ENCODE measurements at places on chromosomes 16 and 17.

DNA sequence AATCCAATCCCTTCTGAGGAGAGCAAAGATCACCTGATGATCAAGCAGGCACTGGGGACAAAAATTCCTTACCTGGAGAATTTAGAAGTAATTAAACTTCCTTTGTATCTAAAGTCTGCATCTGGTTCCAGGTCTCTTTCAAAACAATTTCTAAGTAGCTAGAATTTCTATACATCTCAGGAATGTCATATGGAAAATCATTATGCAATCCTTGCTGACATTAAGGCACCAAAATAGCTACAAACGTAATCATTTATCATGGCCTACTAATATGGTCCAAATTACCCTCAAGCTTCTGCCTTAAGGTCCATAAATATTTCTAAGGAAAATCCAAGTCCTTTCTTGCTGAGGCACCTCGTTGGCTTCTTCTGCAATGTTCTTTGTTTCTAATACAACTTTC is 32.9 kb upstream of the YPEL2 start:
- no peak for DNase-seq

DNA sequence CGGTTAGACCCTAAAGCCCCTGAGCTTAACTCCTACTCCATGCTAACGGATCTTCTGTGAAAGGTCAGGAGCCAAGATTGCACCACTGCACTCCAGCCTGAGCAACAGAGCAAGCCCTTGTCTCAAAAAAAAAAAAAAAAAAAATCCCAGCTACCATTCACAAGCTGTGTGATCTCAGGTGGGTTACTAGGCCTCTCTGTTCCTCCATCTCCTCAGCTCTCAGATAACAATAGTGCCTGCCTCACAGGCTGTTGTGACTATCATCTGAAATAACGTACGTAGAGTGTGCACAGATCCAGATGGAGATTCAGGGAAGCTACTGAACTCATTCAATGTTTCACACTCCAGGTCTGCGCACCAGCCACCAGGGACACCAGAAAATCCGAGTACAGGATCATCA is 57.8 kb downstream of the C16orf95 start:
- no peak for DNase-seq

- no peak for DNase-seq
These were observed 84.5 kb downstream of the ABR start for GRCh38 chr17:1095090-1095852.

DNA sequence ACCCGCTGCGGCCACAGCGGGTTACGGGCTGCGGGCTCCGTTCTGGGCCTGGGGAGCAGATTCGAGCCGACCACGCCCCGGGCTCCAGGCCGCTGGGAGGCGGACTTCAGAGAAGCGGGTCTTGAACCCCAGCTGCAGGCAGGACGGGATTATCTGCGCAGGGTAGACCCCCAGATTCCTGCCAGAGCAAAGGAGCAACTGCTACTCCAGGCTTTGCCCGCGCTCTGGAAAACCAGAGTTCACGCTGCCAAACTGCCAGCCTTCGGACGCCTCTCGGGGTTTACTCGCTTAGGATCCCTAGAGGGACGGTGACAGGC is 301 bp upstream of the ULK2 start:
- no peak for DNase-seq

- DNase-seq: no peak
These were observed 299.5 kb downstream of the NPIPA8 start for GRCh38 chr16:18037051-18037450.

DNA sequence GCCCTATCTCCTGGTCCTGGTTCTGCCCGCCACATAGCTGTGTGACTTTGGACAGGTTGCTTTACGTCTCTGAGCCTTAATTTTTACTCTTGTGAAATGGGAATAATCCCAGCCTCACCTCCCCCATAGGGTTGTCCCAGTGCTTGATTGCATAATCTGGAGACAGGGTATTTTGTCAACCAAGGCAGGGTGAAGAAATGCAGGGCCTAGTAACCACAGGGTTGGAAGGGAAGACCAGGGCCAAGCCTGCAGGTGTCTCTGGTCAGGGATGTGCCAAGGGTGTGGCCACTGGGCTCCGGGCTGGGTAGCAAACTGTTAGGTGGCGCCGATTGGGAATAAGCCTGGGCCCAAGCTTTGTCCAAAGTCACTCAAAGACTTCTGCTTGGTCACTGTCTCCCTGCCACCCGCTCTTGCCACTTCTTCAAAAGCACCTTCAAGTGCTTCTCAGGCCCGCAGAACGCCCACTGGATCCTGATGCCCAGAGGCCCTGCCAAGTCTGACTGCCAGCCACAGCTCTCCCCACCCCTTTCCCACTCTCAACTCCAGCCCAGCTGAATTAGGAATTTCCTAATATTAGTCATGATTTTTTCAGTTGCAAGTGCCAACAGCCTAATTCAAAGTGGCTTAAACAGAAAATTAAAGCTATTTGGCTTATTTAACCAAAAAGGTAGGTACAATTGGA is 20.6 kb upstream of the COL1A1 start:
- DNase-seq: no peak

DNA sequence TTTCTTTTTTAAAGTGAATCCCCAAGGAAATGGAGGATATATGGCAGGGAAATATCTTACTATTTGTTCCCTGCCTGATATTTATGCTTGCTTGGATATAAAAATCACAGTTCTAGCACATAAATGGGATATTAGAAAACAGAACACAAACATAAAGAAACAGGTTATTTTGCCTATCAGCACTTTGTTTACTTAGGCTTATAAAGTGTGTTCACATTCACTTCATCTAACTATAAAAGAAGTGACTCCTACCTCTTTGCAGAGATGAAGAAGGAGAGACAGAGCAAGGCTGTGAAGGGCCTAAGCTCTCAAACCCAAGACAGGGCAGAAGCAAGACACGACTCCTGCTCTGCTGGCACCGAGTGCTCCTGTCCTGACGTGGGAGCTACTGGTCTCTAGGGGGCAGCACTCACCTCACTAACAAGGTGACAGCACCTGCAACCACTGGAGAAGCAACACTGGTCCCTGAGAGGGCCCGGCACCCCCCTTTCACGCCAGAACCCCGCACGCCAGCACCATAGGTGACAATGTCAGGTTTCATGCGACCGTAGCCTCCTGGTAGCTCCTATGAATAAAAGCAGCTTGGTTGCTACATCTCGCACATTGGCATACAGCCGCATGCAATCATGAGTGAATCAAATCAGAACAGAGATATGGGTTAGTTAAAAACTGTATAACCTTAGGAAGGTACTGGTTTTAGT is 32.0 kb downstream of the MBTPS1 start:
- DNase-seq: no peak

DNA sequence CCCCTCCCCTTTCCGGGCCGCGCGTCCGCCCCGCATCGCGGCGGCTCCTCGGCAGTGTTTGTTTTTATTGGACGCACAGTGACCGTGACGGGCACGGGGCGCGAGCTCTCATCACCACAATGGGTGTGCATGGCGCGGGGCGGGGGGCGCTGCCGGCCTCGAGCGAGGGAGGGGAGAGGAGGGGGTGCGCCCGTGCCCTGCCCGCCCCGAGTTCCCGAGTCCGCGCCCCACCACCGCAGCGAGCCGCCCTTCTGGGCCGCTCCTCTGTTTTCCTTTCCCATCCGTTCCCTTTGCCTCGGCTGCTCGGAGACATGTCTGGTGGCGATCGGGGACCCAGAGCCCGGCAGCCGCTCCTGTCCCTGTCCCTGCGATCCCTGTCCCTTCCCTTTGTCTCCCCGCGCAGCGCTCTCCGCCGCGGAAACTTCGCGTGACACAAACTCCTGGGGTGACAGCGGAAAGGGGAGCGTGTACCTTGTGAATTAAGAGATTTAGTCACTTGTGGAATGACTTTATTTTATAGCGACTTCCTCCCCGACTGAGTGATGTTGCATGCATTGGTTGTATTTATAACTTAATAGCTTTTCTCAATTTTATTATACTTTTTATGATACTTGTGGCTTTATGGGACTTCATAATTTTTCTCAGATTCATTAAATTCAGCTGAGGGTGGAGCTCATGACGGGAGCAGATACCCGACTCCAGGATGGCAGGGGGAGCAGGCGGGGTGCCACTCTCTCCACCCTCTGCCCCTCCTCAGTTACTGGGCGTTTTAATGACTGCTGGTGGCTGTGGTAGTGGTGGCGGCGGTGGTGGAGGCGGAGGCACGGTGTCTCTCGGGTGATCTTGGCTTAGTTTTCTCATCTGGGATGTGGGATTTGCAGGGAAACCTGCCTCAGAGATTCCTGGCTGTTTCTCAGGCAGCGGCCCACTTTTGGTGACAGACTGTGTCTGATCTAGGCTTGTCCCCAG is 40.8 kb downstream of the MRM1 start:
- no peak for DNase-seq

- DNase-seq: no peak
These were observed 6.3 kb upstream of the IGF2BP1 start for GRCh38 chr17:48990882-48991357.

DNA sequence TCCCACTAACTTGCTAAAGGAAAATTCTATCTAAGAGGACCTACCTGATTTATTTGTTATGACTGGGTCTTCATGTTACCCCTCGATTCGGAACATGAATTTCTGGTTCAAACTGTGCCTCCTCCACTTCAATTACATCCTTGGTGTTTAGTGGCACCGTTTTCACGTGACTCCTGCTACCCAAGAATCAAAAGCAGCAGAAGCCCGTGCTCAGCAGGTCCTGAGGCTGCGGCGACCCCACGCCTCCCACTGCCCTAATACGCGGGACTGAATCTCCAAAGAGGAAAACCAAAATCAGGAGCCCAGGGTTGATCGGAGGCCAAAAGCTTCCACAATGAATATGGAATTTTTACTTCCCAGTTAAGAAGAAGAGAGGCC is 94.0 kb upstream of the METRNL start:
- no peak for DNase-seq

GRCh38 chr17:8143581-8144400 is 8.4 kb downstream of the PER1 start:
- no peak for DNase-seq

- no peak for DNase-seq
These were observed 9.0 kb downstream of the NTHL1 start for GRCh38 chr16:2038382-2039231.

DNA sequence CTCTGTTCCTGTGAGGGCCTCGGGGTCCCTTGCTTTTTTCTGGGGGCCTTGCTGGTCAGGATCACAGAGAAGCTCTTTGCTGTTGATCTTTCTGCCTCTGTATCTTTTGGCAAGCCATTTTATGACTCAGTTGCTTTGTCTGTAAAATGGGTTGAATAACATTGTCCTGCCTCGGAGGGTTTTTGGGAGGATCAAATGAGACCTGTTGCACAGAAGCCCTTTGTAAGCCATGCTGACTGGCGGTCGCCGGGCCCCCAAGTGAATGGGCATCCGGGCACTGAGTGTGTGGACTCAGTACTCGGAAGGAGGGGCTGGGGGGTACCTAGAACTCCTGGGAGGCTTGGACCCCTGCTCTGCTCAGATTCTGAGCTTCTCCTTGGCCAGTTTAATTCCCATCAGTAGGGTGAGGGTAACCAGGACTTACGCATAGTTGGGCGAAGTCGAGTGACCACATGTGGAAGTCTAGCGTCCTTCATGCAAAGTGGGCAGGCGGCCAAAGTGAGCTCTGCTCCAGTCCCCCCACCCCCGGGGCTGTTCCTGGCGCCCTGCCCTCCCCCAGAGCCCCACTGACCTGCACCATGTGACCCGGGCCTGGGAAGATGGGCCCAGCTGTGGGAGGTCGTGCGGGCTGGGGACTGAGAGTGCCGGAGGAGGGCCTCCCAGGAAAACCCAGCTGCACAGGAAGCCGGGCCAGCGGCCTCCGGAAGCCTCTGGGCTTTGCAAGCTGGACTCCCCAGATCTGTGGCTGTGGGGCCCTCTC is 284.0 kb downstream of the SEC14L1 start:
- no peak for DNase-seq

GRCh38 chr17:48241131-48241591 is 133.6 kb downstream of the SNX11 start:
- no peak for DNase-seq
